ENCODE measurements at places on chromosomes 7 and 10.

- DNase-seq, result no peak
Observed at GRCh38 chr10:22325272-22326144, 4.6 kb downstream of the BMI1 start.

- DNase-seq, result no peak
Observed at GRCh38 chr7:74190259-74190658, 16.1 kb downstream of the EIF4H start.

DNA sequence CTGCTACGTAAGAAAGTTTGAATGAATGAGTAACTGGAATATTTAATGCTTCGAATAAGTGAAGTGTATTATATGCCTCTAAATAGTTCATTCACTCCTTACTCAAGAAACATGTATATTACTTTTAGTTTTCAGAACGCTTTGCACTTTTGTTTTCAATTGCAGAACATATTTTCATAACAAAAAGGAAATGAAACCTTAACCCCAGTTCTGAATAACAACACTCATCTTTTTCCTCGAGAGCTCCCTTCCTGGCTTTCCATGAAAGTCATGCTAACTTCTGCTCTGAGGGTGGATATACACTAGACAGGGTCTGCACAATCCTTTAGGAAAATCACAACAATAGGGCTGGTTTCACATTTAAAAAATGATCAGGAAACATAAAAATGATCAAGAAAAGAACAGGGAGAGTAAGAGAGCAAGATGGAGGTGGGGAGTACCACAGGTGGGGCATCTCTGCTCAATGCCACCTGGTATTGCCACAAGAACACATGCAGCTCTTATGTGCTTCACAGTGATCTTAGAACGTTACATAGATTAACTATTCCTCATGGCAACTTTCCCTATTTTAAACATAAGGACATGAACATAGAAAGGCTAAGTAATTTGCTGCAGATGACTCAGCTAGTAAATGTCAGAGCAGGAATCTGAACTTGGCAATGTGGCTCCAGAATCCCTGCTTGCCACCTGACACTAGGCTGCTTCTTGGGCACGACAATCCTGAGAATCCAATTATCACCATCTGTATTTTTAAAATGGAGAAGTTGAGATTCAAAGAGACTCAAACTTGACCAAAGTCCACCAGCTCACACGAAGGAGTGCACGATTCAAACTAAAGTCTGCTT, 219.5 kb upstream of the AOAH start:
- DNase-seq, result no peak

GRCh38 chr7:127066974-127067373, 185.8 kb downstream of the GRM8 start:
- no peak for DNase-seq

- DNase-seq, result no peak
Observed at GRCh38 chr10:28763471-28764170, 86.3 kb downstream of the BAMBI start.

GRCh38 chr7:4052130-4052529, 630.0 kb upstream of the FOXK1 start:
- no peak for DNase-seq

DNA sequence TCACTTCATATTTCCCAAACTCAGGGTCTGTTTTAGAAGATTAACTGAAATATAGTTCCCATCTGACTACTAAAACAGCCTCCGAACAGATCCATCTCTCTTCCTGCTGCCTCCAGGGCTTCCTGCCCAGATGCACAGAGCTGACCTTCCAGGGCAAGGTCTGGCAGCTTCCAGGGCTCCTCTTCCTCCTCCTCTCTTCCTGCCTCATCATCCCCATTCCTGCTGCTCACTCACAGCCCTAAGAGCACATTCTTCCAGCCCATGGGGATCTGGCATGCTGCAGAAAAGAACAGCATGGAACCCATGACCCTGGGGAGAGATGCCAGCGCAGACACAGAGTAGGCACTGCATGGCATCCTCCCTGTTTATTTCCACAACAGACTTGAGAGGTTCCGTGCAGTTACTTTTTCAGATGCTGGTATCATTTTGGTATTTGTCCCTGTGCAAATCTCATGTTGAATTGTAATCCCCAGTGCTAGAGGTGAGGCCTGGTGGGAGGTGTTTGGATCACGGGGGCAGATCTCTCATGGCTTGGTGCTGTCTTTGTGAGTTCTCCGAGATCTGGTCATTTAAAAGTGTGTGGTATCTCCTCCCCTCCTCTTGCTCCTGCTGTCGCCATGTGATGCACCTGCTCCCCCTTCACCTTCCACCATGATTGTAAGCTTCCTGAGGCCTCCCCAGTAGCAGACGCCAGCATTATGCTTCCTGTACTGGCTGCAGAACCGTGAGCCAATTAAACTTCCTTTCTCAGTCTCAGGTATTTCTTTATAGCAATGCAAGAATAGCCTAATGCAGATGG, 4.4 kb downstream of the PKD1L1 start:
- no peak for DNase-seq

DNA sequence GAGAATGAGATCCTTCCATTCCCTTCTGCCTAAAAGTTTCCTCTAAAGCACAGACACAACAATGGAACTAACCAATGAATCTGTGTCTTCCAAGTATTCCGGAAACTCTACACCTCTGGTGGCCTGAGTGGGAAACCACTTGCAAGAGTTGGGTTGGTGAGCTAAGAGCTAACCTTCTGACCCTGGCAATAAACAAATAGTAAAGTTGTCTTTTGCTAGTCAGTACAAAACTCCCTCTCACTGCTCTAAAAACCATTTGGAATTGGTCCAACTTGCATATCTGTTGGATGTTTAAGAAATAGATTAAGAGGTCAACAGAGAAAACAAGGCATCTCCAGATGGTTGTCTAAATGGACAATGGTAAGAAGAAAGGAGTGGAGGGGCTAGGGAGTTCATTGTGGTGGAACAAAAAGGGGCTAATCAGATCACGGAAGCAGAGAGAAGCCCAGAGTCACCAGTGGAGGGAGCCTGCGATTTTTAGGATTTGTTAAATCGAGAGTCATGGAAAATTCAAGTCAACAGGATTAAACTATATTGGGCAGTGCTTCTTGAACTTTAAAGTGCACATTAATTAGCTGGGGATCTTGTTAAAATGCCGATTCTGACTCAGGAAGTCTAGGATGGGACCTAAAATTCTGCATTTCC, 192.3 kb downstream of the EVX1 start:
- no peak for DNase-seq

- DNase-seq, result no peak
Observed at GRCh38 chr10:43287056-43288007, 20.5 kb upstream of the RASGEF1A start.

All from esophagus squamous epithelium (tissue), 5 donors.